ENCODE measurements at places on chromosomes 3 and 15.

DNA sequence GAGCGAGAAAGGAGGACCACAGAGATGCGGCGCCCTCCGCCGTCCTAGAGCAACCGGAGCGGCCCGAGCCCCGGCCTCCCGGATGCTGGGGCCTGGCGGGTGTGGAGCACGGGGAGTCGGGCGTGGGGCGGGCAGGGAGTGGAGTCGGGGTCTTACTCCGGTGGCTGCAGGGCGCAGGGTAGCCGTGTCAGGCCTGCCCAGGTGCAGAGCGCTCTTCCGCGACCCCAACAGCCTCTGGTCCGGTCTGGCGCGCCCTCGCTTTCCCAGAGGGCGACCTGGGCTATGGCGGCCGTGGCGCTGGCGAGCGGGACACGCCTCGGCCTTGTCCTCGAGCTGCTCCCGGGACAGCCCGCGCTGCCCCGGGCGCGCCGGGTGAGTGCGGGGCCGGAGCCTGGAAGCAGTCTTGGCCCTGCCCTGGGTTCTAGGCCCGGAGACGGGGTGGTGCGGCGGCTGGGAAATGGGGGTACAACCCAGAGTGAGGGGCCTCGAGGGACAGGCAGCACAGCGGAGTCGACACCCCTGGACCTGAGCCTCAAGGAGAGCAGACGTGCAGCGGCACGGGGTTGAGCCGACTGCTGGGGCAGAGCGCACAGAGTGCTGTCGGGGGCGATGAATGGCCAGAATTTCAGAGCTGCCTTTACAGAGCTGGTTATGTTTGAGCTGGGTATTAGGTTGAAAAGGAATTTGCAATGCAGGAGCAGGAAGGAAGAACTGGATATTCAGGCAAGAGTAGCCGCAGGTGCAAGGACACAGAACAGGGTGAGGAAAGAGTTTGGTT is at the start of gene ZNF662:
ZNF662 (plus strand) TSS at position 73 of the 778 bp plus-strand sequence. CDS start 1,973 bp downstream, outside the sequence.
- DNase-seq = no peak

- no peak for DNase-seq
Measured at GRCh38 chr3:159029306-159030026, 227.6 kb downstream of the MFSD1 start.

- no peak for DNase-seq
Measured at GRCh38 chr3:62238431-62238830, 134.9 kb downstream of the FEZF2 start.

- peak; percentile 24 for DNase-seq
Measured at GRCh38 chr3:171328419-171329082, 131.7 kb downstream of the TNIK start.

GRCh38 chr15:100807028-100807427 is 72.6 kb upstream of the ALDH1A3 start:
- no peak for DNase-seq

GRCh38 chr3:58332575-58333188 is at the start of gene PXK:
Gene PXK, plus strand, starts transcription at chr3:58332892. Its CDS starts 97 bp downstream, at chr3:58332989.
- DNase-seq = peak; percentile 76

- DNase-seq = no peak
Measured at GRCh38 chr3:16803019-16803418, 81.7 kb upstream of the PLCL2 start.

DNA sequence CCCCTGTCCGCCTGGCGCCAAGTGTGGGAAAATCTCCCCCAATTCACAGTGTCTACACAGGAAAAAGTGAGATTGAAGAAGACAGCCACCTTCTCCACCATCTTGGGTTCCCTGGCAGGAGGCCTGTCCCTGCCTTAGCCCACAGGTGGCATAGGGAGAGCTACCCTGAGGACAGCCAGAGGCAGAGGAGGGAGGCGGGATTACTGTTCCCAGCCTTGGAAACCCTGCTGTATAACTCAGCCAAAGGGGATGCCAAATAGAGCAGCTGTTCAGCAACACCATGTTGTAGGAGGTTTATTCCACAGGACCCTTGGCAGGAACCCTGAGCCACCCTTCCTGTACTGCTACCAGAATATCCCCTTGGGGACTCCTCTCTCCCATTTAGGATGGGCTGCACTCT is 54.8 kb downstream of the PAK2 start:
- DNase-seq = no peak

GRCh38 chr3:147390589-147391569 is 15.5 kb downstream of the ZIC4 start:
- DNase-seq = no peak

DNA sequence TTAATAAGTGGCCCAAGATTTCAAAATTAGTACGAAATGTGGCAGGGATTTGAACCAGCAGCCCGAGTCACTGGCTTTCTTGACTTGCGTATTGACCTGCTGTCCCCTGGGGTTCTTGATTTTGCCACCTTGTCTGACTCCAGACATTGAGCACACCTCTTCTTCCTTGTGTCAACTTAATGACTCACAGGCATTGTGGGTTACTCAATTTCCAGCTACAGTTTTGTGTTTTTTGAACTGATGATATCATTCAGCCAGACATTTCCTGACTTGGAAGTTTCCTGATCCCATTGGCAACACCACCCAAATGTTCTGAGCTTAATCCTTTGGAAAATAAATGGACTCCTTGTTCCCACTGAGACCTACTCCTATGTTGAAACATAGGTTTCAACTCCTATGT is 64.2 kb downstream of the MOBP start:
- DNase-seq = no peak

DNA sequence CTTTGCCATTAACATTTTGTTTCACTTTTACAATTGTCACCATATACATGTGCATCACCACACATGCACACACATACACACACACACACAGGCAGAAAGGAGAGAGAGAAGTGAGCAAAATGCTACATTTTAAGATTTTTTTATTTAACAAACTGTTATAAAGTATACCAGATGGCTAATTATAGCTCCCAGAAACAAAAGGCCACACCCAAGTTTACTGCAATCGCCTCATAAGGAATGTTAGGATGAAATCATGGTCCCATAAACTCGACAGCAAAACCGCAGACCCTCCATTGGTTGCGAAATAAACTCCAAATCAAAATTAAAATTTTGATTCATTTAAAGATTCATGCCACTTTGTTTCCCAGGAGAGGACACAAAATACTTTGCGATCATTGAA is 16.1 kb upstream of the C15orf61 start:
- DNase-seq = no peak

DNA sequence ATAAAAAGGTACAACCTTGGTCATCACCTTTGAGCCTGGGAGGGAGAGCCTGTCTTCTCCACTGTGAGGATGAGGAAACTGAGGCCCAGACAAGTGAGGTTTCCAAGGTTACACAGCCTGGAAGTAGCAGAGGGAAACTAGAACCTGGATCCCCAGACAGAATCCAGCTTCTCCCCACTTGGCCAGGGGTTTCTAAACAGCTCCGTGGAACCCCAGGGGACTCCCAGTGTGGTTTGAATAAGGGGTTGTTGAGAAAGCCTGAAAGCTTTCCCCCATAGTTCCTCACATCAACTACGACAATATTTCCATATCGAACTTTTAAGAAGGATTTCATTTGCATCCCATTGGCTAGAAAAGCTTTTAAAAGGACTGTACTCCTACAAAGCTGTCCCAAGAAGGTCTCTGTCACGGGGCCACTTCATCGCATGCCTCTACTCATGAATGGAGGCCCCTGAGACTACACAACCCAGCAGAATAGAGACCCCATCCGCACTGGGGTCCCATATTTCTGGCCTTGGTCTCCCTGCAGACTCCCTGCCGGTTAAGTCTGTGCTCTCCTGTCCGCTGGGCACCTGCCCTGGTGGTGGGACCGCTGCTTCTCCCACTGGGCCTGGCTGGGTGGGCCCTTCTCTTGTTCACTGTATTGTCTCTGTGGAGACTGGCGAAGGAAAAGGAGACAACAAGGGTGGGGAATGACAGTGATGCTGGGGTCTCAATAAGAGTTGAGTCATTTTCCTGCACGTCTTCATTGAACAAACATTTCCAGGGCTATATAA is 178.5 kb downstream of the SMAD6 start:
- DNase-seq = no peak

DNA sequence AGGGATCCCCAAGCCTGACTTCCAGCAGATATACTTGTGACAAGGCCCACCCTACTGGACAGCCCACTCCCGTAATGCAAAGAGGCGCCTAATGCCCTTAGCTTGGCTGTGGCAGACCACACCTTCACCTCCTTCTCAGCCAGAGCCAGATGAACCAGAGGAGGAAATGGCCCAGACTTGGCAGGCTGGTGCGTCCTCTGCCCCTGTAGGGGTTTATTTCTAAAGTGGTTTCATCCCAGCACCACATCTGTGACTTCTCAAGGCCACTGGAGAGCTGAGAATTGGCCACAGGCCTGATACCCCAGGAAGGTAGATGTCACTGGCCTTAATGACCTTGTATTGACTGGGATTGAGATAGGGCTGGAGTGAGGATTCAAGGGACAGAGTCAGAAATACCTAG is 29.5 kb downstream of the BOC start:
- no peak for DNase-seq

DNA sequence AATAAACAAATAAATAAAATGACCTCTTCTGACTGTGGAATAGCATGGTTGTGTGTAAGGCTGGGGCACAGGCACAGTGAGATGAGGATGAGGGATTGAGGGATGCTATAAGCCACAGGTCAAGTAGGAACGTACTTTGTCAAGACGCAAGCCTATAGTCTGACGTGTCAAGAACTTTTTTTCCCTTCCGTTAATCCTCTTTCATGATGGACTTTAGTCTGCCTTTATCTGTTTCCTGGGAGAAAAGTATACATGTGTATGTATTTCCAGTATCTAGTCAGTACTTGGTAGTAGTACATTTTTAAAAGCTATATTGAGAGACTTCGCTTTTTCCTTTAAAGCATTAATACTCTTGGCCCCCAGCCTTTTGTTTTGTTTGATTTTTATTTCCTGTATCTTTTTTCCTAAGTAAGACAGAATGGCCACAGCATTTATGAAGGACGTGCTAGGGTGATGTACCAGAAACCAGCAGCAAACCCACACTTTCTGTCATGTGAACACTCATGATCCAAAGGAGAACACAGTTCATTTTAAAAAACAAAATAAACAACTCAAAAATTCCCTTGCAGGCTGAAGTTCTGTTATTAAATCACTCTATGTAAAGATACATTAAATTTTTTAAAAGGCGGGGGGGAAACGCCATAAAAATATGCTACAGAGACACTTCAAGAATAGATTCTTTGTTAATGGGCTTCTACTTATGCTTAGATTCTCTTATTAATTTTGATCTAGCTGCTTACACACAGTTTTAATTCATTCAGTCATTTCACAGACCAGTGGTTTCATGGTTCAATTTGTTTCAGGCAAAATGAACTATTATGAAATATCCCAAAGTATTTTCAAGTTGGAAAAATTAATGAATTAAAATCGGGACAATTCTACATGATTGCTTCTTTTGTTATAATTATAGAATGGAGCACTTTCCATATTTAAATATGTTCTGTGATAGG is 114.7 kb downstream of the SNRK start:
- DNase-seq = no peak

- DNase-seq = no peak
Measured at GRCh38 chr3:191328383-191328961, 722 bp upstream of the CCDC50 start.

- no peak for DNase-seq
Measured at GRCh38 chr3:129577925-129578786, 28.3 kb downstream of the PLXND1 start.

- no peak for DNase-seq
Measured at GRCh38 chr3:84998545-84998944, 39.8 kb downstream of the CADM2 start.

DNA sequence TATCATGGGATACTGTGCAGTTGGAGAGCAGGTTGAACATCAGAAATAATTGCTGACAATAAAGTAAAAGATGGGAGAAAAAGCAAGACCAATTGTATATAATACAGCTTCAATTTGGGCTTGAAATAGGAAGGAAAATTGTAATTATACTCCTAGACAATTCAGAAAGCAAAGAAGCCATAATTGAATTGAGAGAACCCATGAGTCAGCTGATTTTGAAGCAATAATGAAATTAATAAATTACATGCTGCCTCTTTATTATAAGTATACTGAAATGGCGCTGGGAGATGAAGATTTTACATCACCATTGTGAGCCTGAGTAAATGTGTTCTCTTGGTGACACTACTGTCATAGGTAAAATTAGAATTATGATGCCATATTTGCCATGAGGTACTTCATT is 23.2 kb downstream of the CHRNA3 start:
- no peak for DNase-seq

DNA sequence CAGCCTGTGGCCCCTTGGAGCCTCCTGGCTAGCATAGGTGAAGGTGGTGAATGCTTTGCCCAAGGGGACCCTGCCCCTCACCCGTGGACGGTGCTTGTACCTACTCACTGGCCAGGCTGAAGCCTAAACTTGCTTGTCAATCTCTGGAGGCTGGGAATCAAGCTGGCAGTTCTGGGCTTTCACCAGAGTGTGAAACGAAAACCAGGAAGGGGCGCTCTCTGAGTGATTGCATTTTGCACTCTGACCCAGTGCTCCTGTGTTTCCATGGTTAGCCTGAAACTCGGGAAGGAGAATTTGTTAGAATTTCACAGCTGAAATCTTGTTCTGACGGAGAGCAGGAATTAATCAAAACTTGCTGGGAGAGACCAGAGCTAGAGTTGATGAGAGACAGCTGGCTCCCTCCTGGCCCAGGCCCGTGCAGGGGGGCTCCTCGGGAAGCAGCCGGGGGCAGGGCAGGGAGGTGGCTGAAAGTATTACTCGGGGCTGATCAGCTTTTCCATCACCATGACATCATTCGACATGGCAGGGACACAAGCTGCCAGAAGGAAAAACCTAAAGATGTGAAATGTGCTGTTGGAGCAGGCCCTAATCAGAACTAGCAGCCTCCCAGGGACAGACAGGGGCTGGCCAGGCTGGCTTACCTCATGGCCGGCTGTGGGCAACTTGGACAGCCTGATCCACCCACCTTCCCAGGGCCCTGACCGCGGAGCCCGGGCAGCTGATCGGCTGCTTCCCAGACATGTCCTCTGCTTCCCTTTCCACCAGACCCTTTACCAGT is 323.6 kb upstream of the CTDSPL start:
- no peak for DNase-seq

GRCh38 chr15:92247649-92248242 is 145.9 kb upstream of the ST8SIA2 start:
- no peak for DNase-seq

- DNase-seq = peak; percentile 80
Measured at GRCh38 chr15:41115652-41116115, 396 bp downstream of the INO80 start.

GRCh38 chr3:136632625-136633081 is 119.5 kb downstream of the STAG1 start:
- no peak for DNase-seq

GRCh38 chr15:98957655-98958054 is 49.9 kb downstream of the PGPEP1L start:
- no peak for DNase-seq

Measured in stimulated activated naive CD4-positive, alpha-beta T cell treated with Interleukin-2 at 50 U/mL for 16 hours (primary cell).